ENCODE measurements at places on chromosomes 1 and 21.

GRCh38 chr1:159945483-159946241, at the start of gene IGSF9:
Gene IGSF9, minus strand, starts transcription at chr1:159945613. Its CDS starts 2,159 bp downstream, at chr1:159943454.
- DNase-seq: peak; percentile 97

DNA sequence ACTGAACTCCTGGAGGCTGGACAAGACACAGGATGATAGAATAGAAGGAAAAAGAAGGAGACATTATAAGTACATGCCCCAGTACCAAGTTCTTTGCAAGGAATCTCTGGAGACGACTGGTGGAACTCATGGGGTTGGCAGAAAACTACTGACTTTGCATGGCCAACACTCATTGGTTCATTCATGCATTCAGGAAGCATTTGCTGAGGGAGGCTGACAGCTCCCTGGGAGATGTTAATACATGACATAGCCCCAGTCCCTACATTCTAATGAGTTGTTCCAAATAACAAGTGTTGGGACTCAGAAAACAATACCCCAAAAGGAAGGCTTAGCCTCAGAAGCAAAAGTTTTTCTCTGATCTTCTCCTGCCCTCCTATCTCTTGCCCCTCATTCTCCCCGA, 172.8 kb upstream of the IRF2BP2 start:
- DNase-seq: peak; percentile 62

DNA sequence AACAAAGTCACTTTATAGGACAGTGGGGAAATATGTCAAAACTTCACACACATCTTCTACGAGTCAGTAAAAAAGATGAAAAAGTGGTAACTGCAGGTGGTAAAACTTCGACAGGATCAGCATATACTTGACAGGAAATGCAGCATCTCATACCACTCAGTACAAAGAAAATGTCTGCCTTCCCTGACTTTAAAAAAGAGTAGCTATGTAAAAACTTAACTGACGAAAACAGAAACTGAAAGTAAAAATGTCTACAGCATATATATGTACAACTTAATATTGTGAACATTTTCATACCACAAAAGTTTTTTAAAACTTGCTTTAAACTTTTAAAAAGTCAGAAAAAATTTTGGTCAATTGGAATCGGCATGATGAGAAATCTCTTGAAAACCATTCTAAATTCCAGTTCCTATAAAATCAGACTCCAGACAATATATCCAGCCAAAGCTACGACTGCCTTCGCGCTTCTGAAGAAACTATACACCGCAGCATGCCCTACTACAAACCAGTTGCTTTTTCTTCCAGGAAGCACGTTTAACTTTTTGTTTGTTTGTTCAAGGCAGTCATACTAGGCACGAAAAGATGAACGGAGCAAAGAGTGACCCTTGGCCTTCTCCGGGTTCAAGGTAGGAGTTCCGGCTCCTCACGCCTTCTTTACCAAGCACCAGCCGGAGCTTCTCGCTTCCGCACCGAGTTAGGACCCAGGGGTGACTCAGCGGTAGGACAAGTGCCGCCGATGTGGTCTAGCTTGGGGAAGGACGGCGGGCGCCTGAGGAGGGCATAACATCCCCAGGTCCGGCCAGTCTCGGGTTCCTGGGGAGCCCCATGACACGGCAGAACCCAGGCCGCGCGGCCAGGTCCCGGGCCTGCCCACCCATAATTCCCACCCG, 612 bp downstream of the PSMA5 start:
- DNase-seq: peak; percentile 56

DNA sequence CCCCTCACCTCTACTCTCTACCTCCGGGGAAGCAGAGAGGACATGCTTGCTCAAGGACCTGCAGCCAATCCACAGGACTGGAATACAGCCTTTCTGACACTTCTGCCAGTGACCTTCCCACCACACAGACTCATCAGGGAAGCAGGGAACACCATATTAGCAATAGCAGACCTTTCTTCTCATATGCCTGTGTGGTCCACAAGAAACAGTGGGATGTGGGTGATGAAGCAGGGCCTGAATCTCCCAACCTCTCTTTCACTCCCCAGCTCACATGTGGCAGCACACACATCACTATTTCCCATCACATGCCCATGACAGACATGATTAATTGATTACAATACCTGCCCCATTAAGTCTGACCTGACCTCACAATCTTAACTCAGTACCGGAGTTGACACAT, 695.1 kb downstream of the MATN1 start:
- no peak for DNase-seq

- peak; percentile 60 for DNase-seq
Observed at GRCh38 chr1:50425376-50426107, 2.3 kb upstream of the DMRTA2 start.

DNA sequence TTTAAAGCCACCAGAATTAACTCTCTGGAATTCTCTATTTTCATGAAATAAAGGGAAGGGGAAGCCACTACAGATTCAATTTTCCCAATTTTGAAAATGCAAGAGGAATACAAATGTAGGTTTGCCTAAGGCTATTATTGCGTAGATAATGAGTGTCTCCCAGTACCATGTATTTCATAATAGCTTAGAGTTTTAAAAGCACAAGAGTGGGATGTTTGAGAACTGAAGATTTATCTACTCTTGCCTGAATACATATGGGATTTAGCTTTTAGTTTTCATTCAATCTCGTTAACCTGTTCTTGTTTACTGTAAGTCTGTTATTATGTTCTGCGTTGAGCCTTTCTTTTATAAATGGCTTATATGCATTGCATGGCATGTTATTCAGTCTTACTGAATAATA, 795.1 kb downstream of the BRINP3 start:
- DNase-seq: no peak

- peak; percentile 32 for DNase-seq
Observed at GRCh38 chr1:175317309-175317708, 124.7 kb upstream of the KIAA0040 start.

DNA sequence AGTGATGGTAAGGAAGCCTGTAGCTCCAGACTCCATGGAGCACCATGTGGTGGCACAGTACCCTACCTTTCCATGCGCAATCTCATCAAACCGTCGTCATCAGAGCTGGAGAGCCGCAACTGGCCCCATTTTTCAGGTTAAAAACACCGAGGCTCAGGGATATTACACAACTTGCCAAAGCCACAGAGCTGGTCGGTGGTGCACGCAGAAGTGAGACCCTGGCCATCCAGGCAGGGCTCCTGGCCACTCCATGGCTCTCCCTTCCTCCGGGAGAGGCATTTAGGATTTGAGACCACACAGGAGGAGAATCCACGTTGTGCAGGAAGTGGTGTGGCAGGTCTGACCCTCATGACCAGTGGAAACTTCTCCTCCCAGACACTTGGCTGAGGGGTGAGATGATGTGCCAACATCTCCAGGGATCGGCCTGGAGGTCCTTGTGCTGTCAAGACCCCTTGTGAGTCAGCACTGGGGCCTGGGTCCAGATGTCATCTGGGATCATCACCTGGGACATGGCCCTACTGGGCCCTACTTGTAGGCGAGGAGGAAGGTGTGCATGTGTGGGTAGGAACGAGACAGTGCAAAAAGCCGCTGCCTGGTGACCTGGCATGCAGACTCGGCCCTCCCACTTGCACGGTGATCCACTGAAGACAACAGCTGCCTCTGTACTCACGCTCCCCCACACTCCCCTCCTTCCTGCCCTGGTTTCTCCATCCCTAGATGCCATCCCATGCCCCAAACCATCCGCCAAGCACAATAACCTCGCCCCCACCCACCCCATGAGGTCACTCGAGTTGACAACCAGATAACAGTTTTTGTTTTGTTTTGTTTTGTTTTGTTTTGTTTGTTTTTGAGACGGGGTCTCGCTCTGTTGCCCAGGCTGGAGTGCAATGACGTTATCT, 10.4 kb downstream of the TFF3 start:
- DNase-seq: no peak
